ENCODE measurements at places on chromosomes 13 and 19. TPM values are rescaled to one million over a fixed set of nuclear protein-coding genes. Genes with fewer than 3 reads are reported as not detected.

- no peak for DNase-seq
These were observed 81.0 kb upstream of the UBAC2 start for GRCh38 chr13:99119656-99120055.

GRCh38 chr13:91017669-91018053, 329.8 kb upstream of the MIR17HG start:
- DNase-seq: peak; percentile 15

Gene RFPL4A
- total RNA-seq: not detected

- no peak for DNase-seq
These were observed 15.5 kb upstream of the MYH14 start for GRCh38 chr19:50187937-50188336.

- no peak for DNase-seq
These were observed 18.5 kb upstream of the IGLON5 start for GRCh38 chr19:51292971-51293370.

Gene FPR3
- total RNA-seq: not detected

Gene GDF15
- total RNA-seq: 8.9 TPM

DNA sequence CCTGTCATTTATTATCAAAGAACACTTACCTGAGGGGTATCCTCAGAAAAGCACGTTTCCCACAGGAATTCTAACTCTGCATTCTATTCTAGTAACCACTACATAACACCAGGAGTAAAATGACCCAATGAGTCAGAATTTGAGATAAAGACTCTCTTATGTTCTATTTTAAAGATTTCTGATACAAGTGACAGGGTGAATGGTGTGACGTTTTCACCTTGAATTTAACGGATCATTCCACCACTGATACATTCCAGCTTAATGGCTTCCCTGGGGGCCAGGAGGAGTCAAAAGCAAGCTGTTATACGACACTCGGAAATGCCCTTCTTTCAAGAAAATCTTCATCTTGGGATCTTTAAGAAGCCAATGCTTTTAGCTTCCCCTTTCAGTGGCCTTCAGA, 55.2 kb downstream of the SLC7A1 start:
- no peak for DNase-seq

Gene ZNF93
- 50.1 TPM for total RNA-seq

DNA sequence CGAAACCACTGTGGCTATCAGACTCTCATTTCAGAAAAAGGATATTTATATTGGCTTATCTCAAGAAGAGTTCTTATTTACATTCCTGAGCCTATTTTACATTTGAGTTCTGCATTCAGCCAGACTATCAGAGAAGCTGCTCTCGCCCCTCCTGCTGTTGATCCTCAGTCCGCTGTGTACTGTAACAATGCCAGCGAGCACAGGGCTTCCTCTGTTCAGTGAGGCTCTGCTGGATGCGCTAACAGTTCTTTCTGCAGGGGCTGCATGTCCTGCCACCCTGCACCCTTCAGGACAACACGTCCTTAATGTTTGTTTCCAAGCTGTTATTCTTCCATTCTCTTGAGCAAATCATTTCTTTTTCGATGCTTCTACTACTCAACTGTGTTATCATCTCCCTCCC, 463.7 kb upstream of the SGCG start:
- DNase-seq: no peak

Gene YJEFN3
- total RNA-seq: 21.6 TPM

Gene CYP4F12
- not detected for total RNA-seq

DNA sequence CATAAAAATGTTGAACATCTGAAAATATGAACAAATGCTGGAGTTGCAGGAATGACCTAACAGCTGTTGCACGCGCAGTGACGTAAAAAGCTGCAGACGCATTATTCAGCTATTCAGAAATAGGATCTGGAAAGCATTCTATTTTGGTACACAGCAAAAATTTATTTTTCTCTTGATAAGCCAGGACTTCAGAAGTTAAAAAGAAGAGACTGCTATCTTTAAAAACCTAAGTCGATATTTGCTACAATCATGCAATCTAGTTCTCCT, 36.9 kb upstream of the STARD13 start:
- no peak for DNase-seq

- DNase-seq: no peak
These were observed 44.7 kb upstream of the RANBP3 start for GRCh38 chr19:6022570-6023064.

DNA sequence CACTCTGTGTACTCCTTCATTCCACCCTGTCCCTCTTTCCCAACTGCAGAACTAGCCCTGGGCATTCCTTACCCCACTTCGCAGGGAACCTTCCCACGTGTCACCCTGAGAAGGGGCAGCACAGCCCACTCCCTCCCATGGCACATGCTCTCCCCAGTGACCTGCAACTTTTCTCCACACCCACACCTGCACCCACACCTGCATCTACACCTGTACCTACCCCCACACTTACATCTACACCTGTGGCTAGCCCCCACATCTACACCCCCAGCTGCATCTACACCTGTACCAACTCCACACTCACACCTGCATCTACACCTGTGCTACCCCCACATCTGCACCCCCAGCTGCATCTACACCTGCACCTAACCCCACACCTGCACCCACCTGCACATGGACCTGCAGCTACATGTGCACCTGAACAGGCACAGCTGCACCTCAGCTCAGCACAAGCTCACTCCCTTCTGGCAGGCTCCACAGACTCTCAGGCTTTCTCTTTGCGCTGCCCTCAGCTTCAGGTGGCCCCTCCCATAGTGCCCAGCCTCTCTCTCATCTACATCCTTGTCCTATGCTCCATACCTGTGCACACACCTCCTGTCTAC, 234.1 kb downstream of the TUBA3C start:
- DNase-seq: no peak

DNA sequence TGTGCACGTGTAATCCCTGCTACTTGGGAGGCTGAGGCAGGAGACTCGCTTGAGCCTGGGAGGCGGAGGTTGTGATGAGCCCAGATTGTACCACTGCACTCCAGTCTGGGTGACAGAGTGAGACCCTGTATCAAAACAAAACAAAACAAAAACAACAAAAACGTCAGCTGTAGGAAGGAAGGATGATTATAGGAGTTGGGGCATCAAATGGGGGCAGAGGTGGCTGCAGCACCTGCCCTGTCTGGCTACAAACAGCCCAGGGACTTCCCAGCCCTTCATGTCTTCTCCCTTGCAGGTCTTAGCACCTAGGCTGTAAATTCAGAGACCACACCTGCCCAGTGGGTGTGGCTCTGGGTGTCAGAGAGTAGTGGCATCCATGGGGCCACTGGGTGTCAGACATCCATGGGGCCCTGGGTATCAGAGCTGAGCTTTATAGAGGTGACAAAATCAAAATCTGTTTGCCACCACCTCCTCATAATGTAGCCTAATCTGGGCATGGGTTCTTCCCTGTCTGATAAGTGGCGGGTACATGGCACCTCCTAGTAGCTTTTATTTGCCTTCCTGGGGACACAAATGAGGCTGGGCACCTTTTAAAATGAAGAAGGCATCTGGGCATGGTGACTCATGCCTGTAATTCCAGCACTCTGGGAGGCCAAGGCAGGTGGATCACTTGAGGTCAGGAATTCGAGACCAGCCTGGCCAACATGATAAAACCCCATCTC, 4.7 kb upstream of the B3GNT3 start:
- no peak for DNase-seq

Gene ZNF579
- total RNA-seq: 48.9 TPM

Gene FFAR1
- total RNA-seq: not detected

DNA sequence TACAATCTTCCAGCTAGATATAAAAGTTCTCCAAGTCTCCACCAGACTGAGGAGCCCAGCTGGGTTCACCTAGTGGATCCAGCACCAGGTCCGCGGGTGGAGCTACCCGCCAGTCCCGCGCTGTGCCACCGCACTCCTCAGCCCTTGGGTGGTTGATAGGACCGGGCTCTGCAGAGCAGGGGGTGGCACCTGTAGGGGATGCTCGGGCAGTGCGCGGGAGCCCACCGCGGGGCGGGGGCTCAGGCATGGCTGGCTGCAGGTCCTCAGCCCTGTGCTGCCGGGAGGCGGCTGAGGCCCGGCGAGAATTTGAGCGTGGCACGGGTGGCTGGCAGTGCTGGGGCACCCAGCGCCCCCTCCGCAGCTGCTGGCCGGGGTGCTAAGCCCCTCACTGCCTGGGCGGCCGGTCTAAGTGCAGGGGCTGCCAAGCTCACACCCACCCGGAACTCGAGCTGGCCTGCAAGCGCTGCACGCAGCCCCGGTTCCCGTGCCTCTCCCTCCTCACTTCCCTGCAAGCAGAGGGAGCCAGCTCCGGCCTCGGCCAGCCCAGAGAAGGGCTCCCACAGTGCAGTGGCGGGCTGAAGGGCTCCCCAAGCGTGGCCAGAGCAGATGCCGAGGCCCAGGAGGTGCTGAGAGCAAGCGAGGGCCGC, 542.8 kb upstream of the PCDH9 start:
- DNase-seq: no peak

DNA sequence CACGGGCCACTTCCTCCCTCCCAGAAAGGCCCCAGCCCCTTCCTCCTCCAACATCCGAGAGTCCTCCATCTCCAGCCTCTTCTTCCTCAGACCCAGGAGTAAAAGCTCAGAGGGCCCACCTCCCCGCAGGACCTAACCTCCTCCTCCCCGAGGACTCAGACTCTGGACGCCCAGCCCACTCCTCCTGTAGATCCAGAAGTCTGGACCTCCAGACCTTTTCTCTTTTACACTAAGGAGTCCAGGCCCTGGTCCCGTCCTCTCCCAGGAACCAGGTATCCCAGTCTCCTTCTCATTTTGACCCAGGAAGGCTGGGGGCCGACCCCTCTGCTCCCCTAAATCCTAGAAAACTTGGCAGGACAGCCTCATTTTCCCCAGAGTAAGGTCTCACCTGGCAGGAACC, 1.9 kb upstream of the KLK8 start:
- DNase-seq: no peak

Gene KCNK6
- total RNA-seq: 2.7 TPM

DNA sequence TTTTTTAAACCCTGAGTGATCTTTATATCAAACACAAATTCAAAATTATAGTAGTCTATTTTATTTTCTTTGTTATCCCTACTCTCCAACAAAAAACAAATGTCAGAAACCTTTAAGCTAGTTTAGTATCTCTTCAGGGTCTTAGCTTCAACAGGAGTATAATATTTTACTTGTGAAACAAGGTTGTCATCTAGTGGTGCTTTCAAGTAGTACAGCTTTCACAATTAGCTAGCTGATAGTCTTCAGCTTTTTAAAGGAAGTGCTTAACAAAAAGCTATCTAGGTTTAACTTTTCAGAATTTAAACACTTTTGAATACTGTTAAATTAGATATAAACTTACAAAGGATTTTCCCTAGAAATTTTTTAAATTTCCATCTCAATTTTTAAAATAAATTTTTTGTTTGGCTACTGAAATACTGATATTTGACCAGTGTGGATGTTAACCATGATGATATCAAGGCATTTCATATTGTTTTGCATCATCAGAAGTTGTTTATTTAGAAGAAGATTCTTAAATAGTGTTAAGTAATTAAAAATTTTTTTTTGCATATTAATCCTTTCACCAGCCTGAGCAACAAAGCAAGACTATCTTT, 34.2 kb downstream of the TDRD3 start:
- DNase-seq: no peak

All from glutamatergic neuron (in vitro differentiated cells).